NCI-H1930 (cell line): ENCODE measurements at places on chromosomes 1 and 21.

GRCh38 chr1:204791453-204792353 is 79.0 kb upstream of the NFASC start:
- peak; percentile 82 for DNase-seq

- DNase-seq: no peak
Observed at GRCh38 chr1:27235827-27236226, 1.4 kb downstream of the WDTC1 start.

- no peak for DNase-seq
Observed at GRCh38 chr1:212512816-212513559, 80.3 kb downstream of the NENF start.

- no peak for DNase-seq
Observed at GRCh38 chr1:41856944-41857285, 61.8 kb downstream of the HIVEP3 start.

DNA sequence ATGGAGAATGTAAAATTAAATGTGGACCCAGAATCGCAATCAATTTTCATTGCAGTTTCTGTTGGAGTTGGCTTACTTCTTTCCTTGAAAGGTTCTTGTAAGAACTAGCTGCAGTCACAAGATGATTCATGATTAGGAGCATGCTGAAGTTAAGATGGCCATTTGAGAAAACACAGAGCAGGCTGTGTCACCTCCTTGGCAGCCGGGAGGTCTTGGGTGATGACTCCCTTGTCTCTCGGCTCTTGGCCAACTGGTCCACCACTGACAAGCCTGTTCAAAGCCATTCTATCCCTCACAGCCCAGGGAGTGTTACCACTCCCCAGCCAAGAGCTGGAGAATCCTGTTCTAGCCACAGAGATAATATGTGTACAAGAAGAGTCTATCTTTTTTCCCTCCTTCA is 40.6 kb downstream of the OPTC start:
- no peak for DNase-seq
